A673 (cell line): ENCODE measurements at places on chromosomes 11 and 22.

DNA sequence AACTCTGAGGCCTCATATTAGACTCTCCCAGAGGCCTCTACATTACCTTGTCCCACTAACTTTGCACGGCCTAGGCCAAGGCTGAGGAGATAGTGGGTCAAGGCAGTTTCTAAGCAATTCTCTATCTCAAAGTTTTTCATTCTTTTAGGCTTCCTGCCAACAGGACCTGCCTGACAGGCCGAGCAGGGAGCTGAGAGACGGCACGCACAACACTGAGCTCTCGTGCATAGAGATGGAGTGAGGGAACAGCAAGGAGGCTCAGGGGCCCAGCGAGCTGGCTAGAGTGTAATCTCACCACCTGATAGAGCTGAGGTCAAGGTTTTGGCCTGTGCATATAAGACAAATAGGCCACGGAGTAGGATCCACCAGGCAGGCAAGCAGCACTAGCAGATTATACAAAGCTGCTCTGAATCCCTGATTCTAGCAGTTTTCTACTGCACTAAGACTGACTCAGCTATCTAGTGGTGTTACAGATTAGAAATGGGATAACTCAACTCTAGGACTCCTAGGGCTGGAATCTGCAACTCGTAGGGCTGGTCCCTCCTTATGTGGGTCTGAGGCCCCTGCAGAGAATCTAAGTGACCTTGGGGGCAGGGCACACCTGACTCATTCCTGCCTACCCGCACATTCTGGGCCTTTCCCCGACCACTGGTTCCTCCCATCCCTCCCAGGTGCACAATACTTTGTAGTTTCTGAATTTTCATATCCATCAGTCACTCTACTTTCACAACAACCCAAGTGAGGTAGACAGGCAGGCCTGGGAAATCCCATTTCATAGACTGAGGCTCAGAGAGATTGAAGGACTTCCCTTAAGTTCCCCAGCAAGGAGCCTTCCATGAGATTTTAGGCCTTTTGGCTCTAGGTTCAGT lies 1.7 kb downstream of the CYB5R2 start:
- no peak for DNase-seq

DNA sequence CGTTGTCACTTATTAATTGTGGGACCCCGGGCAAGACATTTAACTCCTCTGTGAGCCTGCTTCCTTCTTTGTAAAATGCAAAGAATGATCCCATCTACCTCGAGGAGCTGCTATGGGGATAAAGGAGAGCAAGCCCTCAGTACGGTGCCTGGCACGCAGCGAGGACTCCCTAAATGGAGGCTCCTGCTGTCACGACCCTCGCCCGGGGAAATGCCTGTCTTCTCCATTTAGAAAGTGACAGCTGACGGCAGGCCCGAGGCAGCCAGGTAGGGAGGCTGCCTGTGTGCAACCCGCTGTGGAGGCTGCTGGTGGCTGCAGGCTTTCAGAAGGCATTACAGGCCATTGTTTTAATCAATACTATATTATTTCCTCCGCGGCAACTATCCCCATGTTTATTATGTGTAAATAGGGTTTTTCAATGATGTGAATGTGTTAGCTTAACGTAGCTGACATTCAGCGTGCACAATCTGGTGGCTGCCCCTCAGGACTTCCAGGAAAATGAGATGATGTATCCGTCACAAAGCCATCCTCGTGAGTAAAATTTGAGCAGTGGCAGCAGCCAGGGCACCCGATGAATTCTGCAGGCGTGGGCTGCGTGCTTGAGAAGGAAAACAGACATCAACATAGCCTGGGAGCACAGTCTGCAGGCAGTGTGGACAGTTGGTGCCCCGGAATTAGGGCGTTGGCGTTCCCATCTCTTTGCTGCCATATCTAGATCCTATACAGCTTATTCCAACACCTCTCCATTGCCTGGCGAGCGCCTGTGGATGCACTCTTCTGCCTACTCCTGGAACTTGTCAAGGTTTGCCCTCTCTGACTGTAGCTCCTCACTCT lies 228.3 kb downstream of the ST3GAL4 start:
- DNase-seq: no peak

GRCh38 chr22:44964722-44965078 lies 45.1 kb downstream of the PHF21B start:
- no peak for DNase-seq

DNA sequence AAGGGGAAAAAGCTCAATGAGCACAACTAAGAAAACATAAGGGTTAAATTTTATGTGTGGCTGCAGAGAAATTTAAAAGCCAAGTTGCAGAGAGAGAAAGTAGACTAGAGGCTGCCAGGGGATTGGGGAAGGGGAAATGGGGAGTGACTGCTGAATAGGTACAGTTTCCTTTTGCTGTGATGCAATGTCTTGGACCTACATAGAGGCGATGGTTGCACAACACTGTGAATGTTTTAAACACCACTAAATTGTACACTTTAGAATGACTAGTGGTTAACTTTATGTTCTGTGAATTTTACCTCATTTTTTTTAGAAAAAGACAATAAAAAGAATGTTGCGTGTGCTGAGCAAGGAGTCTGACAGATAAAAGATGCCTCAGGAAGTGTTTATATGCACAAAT lies 36.5 kb downstream of the TENM4 start:
- DNase-seq: no peak

DNA sequence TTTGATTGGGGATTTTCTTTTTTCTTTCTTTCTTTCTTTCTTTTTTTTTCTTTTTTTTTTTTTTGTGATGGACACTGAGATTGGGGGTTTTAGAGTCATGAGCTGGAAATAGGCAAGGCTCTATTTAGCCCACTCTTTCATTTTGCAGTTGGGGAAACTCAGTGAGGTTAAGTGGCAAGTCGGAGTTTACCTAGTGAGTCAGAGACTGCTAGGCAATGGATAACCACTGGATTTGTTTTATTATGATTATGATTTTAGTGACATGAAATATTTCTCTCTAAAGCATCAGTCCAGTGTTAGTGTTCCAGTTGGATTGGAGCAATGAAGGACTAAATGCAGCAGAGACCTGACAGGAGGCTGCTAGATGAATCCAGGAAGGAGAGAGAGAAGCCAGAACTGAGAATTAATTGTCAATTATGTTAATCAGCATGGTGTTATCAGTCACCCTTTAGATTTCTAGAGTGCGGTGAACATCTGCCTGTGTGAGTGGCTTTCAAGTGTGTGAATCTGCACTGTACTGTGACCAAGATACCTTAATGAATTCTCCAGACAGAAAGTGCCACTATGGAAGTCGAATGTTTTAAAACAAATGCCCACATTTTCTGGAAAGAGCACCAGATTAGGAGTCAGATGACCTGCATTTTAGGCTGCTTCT lies 10.9 kb downstream of the BMAL1 start:
- DNase-seq: no peak

- no peak for DNase-seq
Observed at GRCh38 chr11:629237-629583, 2.2 kb upstream of the SCT start.

DNA sequence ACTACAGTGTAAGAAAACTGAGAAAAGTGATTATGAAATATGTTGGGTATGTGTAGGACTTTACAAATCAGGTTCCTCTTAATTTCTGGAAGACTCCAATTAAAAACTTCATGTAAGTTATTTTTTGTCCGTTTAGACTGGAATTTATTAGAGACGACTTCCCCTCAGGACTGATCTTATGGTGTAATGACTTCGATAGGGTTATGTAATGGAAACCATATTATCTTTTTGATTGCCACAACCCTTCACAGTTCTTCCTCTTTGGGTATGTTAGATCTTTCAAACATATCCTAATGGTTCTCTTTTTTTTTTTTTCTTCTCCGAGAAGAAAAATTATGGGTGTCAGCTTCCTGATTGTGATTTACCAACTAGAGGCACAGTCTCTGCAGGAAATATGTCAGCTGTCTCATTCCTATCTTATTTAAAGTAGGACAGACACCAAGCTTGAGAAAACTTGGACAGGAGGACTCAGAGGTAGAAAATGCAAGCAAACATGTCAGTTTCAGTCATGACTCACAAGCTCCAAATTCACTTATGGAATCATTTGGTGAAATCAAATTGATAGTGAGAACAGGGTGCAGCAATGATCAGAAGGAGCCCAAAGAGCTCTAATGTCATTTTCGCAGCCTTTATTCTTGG lies 11.1 kb upstream of the LDLRAD3 start:
- no peak for DNase-seq
